ENCODE measurements at places on chromosomes 4 and X.
A peak's percentile ranks its signal among the peaks of the same experiment; 100 is the strongest.

DNA sequence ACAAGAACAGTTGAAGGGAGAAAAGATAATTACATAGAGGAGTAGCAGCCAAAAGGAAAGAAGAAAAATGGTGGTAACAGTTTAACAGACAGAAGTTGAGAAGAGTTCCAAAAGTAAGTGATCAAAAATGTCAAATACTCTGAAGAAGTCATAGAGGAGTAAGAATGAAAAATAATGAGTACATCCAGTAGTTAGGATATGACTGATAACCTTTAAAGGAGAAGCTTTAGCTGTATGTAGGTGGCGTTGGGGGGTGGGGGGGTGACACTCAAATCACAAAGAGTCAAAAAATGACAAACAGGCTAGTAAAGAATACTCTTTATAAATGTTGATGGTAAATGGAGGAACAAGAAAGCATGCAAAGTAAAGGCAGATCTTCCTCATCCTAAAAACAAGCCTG, 40.6 kb downstream of the RAB33A start:
- no peak for DNase-seq

DNA sequence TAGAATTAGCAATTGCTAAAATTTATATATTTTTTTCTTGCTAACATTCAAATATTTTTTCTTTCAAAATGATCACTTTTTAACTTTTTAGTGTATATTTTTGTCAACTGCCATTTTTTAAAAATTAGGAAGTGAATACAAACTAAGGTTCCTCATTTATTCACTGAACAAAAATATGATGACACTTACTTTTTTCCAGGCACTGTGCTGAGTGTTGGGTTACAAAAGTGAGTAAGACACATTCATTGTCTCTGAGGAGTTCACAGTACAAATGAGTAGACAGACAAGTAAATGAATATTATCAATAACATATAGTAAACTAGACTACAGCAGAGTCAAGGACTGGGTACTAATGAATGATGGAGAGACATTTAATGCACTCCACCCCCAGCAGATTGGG, 543.5 kb downstream of the PDHA2 start:
- no peak for DNase-seq

DNA sequence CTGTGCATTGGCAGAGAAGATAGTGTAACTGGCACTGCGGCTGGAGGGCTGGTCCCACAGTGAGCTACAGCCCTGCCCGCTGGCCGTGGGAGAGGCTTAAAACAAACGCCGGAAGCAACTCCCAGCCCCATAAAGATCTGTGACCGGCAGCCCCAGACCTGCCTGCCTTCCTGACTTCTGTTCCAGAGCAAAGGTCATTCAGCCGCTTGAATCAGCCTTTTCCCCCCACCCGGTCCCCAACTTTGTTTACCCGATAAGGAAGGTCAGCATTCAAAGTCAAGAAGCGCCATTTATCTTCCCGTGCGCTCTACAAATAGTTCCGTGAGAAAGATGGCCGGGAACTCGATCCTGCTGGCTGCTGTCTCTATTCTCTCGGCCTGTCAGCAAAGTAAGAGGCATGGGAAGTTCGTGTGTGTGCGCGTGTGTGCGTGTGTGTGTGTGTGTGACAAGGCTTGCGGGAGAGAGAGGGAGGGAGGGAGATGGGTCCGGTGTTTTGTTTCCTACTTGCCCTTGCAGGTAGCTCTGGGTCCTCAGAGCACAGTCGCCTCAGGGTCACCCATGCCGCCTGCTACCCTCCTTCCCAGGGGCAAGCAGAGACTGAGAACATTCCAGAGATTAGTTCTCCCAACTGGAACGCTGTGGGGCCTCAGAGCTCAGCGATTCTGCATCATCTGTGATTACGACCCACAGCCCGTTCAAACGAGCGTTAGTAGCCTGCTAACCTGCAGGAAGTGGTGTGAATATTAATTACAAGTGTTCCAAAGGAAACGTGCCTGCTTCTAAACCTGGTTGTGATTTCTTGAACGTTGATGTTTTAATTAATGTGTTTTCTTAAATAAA, at the start of gene MGST2:
MGST2 (plus strand) TSS at position 130 of the 840 bp plus-strand sequence; CDS start at position 331, 201 bp downstream.
- DNase-seq = peak; percentile 30

DNA sequence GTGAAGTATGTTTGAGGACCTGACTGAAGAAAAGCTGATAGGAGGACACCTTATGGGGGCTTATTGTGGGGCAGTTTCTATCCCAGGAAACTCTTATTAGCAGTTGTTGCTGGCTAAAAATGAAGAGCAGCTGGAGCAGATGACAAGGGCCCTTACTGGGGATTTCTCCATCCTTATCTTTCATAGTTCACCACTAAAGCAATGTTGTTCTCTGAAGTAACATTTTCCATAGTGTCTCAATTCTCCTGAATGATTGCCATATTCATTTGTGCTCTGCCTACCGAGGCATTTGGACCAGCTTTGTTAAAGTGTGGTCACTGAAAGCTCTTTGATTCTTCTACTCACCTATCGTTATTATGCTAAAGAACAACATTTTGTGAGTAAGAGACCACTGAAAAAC, 7.7 kb downstream of the ENOX2 start:
- no peak for DNase-seq

Measured in NCI-H2107 (cell line).